ENCODE measurements at places on chromosomes 11 and 22.

GRCh38 chr11:118845369-118845768 is 38.3 kb upstream of the CXCR5 start:
- DNase-seq = no peak

DNA sequence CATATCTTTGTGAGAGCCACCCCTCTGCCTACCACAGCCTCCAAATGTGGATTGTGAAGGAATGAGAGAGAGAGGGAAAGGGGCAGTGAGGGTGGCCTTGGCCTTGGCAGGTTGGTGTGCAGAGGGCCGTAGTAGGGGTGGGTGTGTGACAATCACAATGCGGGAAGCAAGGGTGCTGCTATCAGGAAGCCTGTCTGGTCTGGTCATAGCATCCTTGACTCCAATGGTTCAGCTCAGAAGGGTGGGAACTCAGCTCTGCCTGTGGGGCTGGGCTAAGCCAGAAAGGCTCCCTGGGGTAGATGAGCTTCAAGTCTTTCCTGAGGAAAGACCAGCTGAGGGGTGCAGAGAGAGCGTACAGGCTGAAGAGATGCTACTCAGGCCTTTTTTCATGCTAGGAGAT is 72.7 kb downstream of the RRM1 start:
- no peak for DNase-seq

DNA sequence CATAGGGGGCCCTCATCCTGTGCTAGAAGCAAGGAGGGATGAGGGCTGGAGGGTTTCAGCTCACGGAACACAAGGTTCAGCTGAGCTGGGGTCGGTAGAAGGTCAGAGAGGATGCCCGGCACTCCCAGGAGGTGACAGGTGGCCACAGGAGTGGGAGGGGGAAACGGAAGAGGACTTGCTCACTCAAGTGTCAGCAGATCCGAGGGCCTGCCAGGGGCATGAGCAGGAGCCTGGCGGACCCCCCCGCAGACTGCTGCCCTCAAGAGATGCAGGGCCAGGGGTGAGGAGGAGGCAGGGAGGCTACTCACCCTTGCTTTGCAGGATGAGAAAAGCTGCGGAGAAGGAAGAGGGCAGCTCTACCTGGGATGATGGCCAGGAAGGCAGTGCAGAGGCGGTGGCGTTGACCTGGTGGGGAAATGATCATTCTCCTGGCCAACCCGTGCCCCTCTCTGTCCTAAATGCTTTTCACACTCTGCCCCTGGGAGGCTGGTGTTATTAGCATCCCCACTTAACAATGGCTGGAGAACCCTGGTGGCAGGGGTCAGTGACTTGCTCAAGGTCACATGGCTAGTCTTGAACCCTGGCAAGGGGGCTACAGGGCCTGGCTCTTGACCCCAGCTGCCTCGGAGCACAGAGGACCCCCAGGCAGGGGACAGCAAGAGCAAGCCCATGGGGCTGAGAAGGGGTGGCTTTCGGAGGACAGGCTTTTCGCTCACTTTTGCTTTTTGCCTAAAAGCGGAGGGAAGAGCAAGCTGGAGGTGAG is 30.1 kb upstream of the CSNK1E start:
- no peak for DNase-seq

- no peak for DNase-seq
Observed at GRCh38 chr11:6864438-6864837, 1.6 kb downstream of the OR10A2 start.

GRCh38 chr11:65225279-65226102 is 36.3 kb upstream of the POLA2 start:
- DNase-seq = peak; percentile 67

- no peak for DNase-seq
Observed at GRCh38 chr11:78961937-78962701, 387.5 kb upstream of the NARS2 start.

GRCh38 chr11:70016666-70017367 is 61.3 kb upstream of the ANO1 start:
- DNase-seq = no peak

DNA sequence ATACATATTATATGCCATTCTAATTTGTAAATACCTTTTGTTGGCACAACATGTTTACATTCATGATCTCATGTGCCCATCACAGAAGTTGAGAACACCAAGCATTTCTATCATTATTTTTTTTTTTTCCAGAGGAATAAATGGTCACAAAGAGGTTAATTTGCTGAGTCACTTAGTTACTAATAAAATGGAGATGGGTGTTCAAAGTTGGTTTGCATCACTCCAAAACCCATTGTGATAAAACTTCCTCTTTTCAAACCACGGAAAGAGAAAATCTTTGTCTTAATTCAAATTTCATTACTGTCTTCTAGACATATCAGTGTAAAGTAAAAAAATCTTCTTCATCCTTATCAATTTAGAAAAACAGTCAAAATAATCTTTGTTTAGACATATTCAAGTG is 636.8 kb upstream of the CCDC179 start:
- DNase-seq = no peak

DNA sequence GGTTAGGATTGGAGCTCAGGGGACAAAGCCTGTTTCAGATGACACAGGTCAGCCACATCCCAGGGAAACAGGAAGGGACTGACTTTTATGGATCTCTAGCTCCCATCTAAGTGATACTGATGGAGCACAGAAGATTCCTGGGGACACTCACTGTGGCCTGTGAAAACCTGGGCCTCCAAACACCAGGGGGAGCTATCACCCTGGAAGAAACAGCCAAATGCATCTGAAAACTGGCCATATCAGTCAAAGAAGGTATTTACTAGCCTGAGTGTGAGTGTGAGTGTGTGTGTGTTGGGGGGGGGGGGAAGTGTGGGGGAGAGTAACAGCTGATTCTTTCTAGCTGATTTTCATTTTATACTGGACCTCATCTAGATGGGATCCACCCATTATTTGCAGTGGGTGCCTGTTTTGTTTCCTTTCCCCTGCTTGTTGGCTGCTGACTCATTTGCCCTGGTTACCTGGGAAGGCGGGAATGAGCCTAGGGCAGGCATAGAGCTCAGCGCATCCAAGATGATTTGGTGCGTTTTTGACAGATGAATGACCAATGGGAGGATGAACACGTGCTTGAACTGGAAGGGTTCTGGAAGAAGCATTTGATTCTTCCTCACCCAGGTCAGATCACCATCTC is 284.0 kb downstream of the KIRREL3 start:
- peak; percentile 43 for DNase-seq

DNA sequence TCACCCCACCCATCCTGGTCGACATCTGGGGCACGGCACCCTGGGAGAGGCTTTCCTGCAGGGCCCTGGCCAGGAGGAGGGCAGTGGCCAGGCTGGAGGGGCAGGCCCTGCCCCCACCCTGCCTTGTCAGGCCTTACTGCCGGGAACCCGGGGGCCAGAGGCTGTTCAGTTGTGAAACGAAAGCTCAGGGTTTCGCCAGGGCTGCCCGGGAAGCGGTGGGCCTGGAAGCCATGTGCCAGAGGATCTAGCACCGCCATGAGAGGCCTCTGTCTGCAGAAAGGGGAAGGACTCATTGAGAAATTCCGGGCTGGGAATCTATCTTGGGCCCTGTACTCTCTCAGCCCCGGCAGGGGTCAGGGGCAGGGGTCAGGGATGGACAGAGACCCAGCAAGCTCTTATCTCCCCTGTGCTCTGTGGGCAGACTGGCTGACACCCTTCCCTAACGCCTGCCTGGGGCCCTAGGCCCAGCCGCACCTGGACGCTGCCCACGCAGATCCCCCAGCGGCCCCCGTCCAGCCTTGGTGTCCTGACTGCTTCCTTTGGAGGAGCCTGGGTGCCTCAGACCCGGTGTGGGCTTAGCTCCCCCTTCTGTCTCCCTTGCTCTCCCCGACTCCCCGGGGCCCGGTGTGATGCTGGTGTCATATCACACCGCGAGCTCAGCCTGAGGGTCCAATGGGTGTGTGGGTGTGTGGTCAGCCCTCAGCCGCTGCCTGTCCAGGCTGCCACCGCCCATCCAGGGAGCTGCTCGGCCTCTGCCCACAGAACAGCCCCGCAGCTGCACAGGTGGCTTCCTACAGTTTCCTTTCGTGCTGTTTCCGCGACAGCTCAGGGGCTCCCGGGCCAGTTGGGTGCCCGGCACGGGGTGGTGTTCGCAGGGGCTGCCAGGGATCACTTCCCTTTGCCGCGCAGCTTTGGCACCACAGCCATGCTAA is 6.5 kb downstream of the PIM3 start:
- DNase-seq = peak; percentile 51

- no peak for DNase-seq
Observed at GRCh38 chr22:23001463-23001862, 68.9 kb upstream of the GNAZ start.

GRCh38 chr11:76234021-76234415 is 27.7 kb upstream of the WNT11 start:
- no peak for DNase-seq

DNA sequence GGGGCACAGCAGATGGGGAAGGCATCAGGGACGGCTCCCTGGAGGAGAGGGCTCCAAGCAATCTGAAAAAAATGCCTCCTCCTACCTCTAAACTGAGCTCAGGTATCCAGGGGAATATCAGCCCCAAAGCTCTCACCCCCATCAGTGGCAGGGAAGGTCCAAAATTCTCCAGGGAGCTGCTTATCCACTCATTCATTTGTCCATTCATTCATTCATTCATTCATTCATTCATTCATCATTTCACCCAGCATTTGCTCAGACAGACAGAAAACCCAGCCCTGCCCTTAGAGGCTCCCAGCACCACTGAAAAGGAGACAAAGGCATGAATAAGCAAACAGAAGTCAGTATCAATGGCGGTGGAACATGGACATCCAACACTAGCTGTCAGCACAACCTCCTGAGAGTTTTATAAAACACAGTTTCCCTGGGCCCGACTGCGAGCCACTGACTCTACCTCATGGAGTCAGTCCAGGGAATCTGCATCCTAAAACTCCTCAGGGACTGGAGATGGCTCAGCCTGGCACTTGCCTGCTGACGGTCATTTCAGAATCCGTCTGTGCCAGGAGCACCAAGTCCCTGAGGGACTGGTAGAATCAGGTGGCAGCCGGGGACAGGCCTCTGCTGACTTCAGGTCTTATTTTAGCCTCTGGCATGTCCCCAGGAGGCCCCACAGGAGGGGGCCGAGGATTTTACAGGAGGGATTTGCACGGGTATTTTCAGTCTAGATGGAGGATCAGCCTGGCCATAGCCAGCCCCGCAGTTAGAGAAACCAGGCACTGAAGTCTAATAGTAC is 164.6 kb downstream of the MN1 start:
- no peak for DNase-seq

DNA sequence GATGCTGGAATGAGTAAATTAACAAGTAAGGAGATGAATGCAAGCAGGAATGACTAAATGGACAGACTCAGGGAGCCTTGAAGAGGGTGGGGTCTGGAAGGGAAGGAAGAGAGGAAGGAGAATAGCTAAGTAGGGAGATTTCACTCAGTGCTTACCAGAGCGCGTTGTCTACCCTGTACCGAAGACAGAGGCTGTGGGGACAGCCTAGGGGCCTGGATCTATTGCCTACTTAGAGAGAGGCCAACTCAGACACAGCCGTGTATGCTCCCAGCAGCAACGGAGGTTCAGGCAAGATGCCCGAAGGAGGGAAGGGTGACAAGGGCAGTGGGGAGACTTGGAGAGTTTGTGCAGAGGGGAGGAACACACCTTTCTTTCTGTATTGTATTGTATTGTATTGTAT is at the start of gene FOLR2:
FOLR2 (plus strand) TSS at position 157 of the 400 bp plus-strand sequence. CDS start 1,791 bp downstream, outside the sequence.
- no peak for DNase-seq

DNA sequence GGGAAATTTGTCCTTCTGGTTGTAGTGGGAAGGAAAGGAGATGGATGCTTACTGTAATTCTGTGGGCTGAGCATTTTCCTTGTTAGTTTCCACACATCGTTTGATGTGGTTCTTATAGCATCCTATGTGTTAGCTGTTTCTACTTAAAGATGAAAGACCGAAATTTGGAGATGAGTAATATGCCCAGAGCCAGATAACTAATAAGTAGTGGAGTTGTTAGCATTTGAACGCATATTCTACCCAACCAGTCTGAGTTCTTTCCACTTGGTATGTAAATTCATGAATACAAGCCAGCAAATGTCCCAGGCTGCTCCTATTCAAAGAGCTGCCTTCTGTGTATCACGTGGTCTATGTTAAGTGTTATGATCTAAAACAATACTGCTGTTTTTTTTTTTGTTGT is 14.6 kb downstream of the SPECC1L start:
- no peak for DNase-seq
